ENCODE measurements at places on chromosomes 1 and 21.

DNA sequence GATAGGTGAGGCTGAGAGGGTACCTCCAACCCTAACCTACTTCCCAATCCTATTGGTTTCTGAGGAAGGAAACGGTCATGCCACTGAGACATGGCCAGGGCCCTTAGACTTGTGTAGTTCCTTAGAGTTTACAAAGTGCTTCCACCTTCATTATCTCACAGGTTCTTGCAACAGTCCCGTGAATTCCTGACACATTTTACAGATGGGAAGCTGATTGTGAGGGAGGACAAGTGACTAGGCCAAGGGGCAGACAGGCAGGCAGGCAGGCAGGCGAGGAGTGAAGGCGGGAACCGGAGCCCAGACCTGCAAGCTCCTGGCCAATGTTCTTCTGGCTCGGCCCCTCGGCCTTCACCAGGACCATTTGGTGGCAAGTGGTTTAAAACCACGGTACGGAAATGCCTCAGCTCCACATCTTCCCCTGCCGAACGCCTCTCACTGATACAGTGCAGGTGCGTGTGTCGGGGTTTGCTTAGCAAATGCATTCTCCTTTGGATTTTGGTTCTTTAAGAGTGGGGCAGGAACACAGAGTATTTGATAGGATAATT lies 45.1 kb downstream of the ZBTB18 start:
- no peak for DNase-seq

DNA sequence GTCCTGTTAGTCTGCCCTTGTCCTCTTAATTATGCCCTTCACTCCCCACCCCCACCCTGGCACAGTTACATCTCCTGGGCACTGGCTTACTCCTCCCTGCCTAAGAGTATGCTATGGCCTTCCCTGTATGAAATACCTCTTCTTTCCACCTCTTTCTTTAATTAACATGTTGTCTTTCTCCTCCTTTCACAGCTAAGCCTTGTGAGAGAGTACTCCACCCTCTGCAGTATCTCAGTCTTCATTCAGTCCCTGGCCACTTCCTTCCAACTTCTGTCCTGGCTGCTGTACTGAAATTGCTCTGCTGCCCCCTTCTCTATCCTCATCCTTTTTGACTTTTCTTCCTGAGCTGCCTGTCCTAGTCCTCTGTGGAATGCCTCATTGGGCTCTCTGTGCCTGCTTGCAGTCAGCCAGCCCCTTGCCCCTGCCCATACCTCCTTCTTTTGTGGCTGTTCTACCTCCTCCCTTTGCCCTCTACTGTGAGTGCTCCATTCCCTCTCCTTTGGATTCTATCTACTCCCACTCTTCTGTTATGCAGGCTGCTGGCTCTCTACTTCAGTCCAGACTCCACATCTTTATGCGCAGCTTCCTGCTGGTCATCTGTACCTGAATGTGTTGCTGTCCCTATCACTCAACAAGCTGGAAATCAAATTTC lies 8.3 kb downstream of the NOS1AP start:
- no peak for DNase-seq

GRCh38 chr1:20367116-20367585 lies 76.5 kb downstream of the VWA5B1 start:
- DNase-seq, result peak; percentile 85

- DNase-seq, result no peak
Observed at GRCh38 chr1:220928320-220928719, 49.1 kb downstream of the HLX start.

GRCh38 chr1:30272277-30273020 lies 450.9 kb downstream of the MATN1 start:
- DNase-seq, result no peak

- DNase-seq, result peak; percentile 11
Observed at GRCh38 chr21:44547656-44548331, 3.5 kb downstream of the KRTAP10-2 start.

DNA sequence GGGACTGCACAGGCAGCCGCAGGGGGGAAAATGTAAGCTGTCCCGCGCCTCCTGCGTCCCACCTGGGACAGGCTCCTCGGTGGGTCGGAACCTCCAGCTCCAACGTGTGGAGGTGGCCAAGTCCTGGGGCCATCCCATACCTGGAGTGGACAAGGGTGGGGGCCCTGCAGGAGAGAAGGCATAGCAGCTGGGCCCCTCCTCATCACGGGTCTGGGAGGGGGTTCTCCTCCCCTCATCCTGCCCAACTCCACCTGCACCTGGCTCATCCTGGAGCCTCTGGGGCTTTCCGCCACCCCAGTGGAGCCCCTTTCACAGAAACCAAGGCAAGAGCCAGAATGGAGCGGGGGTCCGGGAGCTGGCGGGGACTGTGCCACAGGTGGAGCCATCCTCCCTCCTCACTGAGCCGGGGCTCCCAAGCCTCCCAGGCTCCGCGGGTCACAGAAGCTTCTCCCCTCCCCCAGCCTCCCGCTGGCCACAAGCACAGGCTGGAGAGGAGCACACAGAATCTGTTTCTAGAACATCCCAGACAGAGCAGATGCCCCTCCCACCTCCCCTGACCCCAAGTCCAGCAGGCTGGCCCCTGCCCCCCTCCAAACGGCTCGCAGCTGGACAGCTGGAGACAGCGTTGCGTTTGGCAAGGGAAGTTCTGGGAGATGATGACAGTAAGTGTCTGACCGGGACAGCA lies 65.8 kb downstream of the MEGF6 start:
- DNase-seq, result peak; percentile 69

DNA sequence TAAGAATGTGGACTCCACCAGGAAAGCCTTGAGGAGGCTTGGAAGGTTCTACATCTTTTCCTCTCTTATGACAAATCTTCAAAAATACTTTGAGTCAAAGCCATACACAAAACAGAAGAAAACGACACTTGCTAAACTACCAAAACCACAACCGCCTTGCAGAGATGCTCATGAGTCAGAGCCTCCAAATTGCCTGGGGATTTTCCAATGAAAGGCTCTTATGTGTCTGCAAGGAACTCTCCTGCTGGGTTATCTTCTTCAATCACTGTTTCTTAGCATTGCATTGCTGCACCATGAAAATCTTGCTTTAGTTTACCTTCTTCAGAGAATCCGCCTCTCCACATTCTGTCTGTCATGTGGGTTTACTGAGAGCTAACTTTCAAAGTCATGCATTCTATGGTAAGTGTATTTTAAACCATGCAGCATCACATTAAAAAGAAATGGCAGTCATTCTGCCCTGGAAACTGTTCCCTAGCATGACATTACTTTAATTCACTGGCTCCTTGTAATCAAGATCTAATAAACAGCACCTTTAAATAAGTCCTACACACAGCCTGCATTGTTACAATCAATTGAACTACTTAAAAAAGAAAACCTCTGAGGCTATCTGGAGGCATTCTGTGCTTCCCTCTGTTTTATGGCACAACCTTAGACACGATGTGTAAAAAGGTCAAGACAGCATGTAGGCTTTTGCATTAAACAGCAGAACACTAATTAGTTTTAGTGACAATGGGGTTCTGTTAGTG lies 210.0 kb upstream of the FOXD3 start:
- no peak for DNase-seq

DNA sequence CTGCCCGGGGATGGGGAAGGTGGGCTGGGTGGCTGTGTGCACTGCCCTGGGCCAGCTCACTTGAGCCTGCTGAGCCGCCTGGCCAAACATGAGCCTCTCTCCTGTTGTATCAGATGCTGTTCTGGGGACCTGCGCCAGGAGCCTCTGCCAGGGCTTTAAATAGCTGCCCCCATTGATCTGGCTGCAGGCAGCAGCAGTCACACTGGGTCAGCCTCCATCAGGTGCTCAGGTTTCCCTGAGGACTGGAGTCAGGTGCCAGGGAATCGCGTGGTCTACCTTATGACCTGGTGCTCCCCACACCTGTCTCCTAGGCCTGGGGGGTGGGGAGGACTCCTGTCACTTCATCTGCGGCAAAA lies 700 bp upstream of the CCDC28B start:
- DNase-seq, result no peak

- DNase-seq, result peak; percentile 33
Observed at GRCh38 chr21:45082736-45083135, 8.4 kb downstream of the ADARB1 start.

DNA sequence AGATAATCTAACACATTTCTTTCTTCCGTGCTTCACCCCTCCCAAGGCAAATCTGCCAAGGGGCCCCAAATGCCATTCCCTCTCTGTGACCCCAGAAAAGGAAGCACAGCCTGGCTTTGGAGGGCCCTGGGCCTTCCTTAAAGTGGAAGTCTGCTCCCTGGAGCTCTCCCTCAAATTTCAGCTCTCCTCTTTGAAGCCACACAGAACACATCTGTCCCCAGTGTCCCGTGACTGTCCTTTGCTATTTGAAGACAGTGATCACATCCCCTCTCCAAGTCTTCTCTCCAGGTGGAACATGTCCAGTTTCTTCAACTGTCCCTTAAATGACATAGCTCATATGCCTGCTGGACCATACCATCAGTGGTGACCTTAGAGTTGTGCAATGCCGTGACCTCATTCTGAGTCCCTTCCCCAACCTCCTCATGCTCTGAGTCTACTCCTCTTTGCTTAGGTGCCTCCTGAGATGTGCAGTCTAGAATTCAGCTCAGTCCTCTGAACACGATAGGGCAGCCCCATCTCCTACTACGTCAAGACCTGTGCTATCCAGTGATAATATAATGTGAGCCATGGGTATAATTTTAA lies 18.4 kb upstream of the FOXO6 start:
- no peak for DNase-seq
